GM04503 (cell line): ENCODE measurements at places on chromosomes 11 and 22.

GRCh38 chr22:41092847-41093411 lies 537 bp downstream of the EP300 start:
- no peak for DNase-seq

DNA sequence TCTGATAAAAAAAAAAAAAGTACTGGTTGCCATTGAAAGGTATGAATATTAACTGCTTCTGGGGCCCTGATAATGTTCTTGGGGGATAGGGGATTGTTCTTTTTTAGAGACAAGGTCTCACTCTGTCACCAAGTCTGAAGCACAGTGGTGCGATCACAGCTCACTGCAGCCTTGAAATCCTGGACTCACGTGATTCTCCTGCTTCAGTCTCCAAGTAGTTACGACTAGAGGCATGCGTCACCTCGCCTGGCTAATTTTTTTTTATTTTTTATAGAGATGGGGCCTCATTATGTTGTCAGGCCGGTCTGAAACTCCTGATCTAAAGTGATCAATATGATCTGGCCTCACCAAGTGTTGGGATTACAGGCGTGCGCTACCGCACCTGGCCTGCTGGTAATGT lies 63.5 kb downstream of the FCHSD2 start:
- no peak for DNase-seq

GRCh38 chr11:130308059-130308458 lies 6.7 kb downstream of the ZBTB44 start:
- DNase-seq = no peak

- no peak for DNase-seq
These were observed 12.6 kb upstream of the MS4A15 start for GRCh38 chr11:60744114-60744513.

DNA sequence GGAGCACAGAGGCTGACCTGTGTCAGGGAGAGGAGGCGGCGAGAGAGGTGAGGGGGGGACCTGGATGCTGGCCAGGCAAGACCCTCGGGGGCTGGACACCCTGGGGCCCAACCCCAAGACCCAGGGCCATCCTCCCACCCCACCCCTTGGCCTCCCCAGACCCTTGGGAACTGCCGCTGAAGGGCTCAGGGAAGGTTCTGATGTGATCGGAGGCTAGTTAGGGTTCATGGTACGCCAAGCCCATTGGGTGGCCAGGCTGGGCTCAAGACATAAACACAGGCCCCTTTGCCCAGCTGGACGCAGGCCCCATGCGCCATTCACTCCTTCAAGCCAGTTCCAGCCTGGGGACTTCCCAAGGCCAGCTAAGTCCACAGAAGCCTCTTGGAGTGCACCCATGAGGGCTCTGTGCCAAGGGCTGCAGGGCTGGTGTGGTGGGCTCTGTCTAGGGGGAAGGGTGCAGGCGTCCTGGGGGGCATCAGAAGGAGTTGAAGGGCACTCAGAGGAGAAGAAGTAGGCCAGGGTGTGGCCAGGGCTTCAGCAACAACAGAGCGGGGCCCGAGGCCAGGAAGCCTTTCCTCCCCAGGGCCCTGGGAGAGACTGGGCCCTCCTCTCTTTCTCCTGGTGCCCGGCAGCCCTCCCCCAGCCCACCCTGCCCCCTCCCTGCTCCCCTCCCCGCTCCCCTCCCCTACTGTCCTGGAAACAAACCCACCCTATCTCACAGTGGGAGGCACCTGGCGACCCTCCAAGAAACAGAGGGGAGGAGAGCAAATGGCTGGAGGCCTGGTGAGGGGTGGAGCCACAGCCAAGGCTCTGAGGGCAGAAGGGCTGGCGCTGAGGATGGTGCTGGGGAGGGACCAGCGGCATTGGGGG lies 12.9 kb downstream of the TSPAN32 start:
- peak; percentile 40 for DNase-seq

GRCh38 chr11:11076879-11077278 lies 219.0 kb upstream of the ZBED5 start:
- no peak for DNase-seq

DNA sequence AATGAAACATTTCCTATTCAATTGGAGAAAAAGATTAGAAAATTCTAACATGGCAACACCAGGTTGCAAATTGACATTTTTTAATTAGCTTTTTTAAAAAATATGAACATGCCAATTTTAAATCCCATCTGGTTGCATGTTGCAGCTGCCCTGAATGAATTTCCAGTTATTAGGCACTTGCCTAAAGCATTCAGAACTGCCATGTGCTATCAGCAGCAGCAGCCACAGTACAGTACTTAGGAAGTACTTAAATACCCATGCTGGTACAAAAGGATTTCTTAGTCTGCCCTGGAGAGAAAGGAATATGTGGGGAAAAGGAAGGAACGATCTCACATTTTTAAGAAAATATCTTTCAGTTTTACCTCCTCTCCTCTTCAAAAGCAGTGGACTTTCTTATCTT lies 46.2 kb downstream of the FAM168A start:
- no peak for DNase-seq

DNA sequence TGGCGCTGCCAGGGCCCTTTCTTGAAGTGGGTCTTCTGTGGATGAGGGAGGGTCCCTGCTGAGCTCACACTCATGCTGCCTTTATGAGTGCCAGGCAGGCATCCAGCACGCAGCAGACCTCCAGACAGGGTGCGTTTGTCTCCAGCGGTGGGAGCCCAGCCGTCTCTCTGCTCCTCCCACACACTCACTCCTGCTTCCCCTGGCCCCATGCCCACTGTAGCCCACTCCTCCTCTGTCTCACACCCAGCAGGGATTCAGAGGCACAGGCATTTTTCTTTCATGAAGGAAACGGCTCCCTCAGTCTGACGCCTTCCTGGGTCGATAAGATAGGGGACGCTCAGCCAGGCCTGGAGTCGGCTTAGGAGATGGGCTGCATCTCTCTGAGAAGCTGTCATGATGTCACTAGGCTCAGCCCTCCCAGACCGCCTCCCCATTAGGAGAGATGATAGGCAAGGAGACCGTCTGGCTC lies 183.9 kb upstream of the NCAM1 start:
- DNase-seq = no peak

DNA sequence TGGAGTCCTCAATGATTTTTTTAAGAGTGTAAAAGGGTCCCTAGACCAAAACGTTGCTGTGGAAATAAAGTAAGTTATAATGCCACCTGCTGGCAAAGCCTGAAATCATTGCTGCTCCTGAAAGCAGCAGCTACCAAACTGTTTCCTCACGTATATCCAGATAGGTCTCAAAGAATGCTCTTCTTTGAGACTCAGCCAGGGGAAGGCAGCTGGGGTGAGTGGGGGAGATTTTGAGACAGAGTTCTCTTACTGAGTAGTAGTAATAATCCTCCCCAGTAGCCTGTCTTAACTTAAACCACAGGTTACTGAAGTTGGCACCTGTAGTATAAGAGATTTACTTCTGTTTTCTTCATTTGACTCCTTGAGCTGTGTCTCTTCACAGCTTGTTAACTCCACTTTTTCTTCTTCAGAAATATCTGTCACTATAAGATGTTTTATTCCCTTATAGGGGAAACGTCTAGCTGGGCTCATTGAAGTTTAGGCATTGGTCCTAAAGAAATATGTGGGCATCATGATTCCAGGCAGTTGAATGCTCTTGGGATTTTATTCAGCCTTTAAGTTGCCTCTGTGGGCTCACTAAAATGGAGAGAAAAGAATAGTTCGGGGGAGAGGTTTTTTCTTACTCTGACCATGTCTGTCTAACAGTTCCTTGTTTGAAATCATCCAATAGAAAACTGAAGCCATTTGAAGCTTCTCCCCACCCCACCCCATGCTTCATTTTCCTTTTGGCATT lies 77.9 kb downstream of the BTBD10 start:
- DNase-seq = no peak

- DNase-seq = no peak
These were observed 71.8 kb downstream of the UBASH3B start for GRCh38 chr11:122727101-122727929.

GRCh38 chr11:101262258-101262657 lies 132.6 kb upstream of the PGR start:
- DNase-seq = no peak

DNA sequence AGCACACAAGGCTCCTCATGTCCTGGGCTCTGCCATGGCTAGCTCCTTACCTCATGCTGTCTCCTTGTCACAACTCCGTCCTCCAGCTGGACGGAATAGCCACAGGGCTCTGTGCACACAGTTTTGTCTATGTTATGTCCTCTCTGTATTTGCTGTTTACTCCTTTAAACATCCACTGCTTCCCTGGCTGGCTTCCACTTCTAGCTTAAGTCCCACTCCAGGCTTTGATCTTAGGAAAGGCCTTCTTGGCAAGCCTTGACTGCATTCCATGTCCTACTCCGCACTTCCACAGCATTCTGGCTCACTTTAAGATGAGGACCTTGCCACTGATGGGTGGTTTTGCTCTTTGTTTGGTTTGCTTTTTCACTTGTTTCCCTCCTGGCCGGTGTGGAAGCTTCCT lies 22.9 kb upstream of the ROBO3 start:
- DNase-seq = no peak

DNA sequence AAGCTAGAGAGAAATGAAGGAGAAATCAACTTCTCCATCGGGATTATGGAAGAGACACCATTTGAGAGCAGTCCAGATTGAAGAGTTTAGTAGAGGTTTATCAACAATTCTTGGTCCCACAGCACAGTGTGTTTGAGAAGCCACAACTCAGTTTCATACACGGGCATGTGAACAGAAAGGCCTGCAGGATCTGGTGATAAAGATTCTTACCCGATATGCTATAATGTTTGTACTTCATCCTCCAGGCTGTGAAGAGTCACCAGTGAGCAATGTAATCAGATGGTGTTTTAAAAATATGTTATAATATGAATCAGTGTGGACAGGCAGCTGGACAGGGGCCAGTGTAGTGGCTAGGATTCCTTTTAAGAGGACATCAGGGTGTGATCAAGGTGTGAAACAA lies 29.7 kb upstream of the VWA5A start:
- no peak for DNase-seq

DNA sequence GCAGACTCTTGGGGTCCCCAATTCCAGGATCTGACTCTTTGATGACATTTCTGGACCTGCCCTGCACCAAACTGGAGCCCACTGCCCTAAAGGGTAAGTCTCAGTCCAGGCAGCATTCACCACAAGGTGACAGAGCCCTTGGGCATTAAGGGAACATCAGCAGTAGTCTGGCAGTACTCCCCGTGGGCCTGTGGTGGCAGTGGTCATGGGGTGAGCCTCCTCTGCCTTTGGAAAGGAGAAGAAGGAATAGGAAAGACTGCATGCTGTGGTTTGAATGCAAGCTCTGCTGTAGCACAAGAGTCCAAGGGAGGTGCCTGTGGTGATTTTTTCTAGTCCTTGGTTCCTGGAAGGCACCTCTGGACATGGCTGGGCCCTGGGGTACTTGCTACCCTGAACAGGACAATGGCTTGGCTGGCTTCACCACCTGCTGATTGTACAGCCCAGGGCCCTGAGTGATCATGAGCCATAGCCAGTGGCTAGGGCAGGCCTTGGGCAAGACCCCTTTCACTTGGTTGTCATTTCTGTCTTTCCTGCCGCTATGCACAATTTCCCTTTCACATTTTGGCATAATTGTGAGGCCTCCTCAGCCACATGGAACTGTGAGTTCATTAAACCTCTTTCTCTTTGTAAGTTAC lies 160.7 kb upstream of the GRIA4 start:
- DNase-seq = no peak

DNA sequence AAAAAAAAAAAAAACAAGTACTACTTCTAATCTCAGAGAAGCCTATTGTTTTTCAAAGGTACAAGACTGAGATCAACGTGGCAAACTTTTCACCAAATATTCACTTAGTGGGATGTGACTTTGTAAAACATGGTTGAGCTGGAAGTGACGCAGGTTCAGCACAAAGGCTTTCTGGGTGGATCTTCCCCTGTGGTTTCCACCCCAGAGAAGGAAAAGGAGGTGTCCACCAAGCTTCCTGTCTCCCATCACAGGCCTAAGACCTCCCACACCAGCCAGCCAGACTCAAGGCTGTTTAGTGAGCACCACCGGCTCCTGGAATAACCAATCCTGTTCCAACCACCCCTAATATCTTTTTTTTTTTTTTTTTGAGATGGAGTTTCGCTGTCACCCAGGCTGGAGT lies 5.7 kb downstream of the TMEM184B start:
- DNase-seq = no peak

DNA sequence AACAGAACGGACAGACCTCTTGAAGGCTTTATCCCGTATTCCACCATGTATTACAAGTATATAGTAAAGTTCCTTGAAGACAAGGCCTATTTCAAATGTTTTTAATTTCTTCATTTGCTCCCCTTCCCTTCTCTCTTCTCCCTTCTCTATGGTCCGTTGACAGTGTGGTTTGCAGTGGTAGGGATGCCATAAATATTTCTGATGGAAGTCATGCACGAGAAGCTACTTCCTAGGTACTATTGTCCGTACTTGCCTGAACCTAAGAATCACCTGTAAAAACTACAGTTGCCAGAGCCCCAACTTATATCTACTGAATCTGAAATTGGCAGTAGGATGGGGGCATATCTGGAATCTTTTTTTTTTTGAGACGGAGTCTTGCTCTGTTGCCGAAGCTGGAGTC lies 2.8 kb downstream of the PISD start:
- no peak for DNase-seq

GRCh38 chr11:66877588-66878385 lies 20.9 kb downstream of the LRFN4 start:
- DNase-seq = no peak

DNA sequence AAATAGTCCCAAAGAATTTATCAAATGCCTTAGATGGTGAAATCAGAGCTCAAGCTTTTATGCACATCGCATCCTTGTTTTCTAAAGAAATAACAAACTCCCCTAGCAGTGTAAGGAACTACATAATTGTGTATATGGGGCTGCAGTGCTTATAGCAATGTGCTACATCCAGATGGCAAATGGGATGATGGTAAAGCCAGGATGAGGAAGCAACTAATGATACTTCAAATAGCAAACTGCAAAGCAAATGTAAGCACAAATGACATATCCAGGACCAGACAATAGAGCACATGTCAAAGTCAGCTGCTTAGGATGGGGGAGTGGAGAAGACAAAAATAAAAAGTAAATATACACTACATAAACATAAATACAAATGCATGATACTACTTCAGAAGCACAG lies 425.9 kb downstream of the OPCML start:
- no peak for DNase-seq

DNA sequence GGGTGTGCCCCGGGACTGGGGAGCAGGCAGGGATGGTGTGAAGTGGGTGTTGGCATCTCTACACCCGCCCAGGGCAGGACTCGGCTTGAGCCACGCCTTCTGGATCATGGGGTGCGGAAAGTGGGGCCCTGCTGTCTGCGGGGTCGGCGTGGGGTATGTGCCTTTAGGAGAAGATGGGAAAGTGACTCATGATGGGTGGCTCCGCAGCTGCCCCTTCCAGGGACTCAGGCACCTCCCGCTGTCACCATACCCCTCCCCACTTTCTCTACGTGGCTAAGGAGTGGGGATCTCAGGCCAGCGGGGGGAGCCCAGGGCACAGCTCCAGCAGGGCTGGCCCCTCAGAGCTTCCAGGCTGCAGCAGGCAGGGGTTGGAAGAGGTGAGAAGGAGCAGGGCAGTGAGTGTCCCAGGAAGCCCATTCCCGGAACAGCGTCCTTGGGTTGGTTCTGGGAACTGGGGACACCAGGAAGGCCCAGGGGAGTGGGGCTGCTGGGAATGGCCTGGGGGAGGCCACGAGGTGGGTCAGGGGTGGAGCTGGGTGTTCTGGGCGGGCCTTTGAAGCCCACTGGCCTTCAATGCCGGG lies 102.9 kb upstream of the FGF3 start:
- no peak for DNase-seq

- no peak for DNase-seq
These were observed 47.7 kb upstream of the RTL6 start for GRCh38 chr22:44545773-44546172.

- no peak for DNase-seq
These were observed 583 bp downstream of the APLP2 start for GRCh38 chr11:130070109-130070845.
